ENCODE measurements at places on chromosomes 13 and 19.
A peak's percentile ranks its signal among the peaks of the same experiment; 100 is the strongest.

GRCh38 chr19:43620061-43621001, 902 bp upstream of the ZNF428 start:
- DNase-seq = no peak

DNA sequence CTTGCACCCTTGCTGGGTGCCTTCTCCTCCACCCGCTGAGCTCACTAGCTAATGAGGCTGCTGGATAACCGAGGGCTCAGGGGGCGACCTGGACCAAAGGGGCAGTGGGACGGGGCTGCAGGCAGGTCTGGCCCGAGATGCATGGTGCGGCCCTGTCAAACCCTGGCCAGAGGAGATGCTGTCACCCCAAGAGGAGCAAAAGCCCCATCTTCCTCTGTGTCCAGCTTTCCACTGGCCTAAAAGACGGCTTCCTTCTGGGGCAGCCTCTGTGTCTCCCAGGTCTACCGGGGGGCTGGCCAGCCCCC, 261.8 kb downstream of the TBC1D4 start:
- no peak for DNase-seq

GRCh38 chr19:42313096-42313839, at the start of gene TMEM145:
Gene TMEM145, plus strand, starts transcription at chr19:42313309. Its CDS starts 68 bp downstream, at chr19:42313377.
- peak; percentile 39 for DNase-seq

DNA sequence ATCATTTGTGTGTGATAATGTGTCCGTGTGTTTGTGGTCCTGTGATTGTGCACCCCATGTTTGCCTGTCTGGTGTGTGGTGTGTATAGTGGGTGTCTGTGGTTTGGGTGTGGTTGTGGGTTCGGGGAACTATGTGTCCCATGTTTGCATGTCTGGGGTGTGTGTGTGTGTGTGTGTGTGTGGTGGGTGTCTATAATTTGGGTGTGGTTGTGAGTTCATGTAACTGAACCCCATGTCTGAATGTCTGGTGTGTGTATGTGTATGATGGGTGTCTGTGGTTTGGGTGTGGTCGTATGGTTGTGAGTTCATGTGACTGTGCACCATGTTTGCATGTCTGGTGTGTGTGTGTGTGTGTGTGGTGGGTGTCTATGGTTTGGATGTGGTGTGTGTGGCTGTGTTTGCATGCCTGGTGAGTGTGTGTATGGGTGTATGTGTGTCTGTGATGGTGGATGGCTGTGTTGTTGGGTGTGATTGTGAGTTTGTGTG, 11.1 kb upstream of the NFIX start:
- DNase-seq = no peak

- no peak for DNase-seq
These were observed 13.3 kb upstream of the RASA3 start for GRCh38 chr13:114145722-114146121.

- DNase-seq = no peak
These were observed 407 bp upstream of the ZNF550 start for GRCh38 chr19:57560049-57560491.

DNA sequence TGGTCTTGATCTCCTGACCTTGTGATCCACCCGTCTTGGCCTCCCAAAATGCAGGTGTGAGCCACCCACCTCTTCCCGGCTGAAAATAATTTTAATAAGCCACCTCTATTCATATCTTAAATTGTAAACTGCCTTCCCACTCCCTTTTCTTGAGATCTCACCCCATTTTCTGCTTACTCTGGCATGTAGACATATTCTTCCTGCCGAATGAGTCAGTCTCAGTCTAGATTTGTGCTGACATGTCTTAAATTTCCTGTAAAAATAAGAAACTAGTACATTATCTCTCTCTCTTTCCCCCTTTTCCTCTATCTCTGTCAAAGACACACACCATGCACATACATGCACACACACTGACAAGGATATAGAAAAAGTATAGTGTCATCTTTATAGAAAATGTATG, 60.9 kb downstream of the THSD1 start:
- no peak for DNase-seq

DNA sequence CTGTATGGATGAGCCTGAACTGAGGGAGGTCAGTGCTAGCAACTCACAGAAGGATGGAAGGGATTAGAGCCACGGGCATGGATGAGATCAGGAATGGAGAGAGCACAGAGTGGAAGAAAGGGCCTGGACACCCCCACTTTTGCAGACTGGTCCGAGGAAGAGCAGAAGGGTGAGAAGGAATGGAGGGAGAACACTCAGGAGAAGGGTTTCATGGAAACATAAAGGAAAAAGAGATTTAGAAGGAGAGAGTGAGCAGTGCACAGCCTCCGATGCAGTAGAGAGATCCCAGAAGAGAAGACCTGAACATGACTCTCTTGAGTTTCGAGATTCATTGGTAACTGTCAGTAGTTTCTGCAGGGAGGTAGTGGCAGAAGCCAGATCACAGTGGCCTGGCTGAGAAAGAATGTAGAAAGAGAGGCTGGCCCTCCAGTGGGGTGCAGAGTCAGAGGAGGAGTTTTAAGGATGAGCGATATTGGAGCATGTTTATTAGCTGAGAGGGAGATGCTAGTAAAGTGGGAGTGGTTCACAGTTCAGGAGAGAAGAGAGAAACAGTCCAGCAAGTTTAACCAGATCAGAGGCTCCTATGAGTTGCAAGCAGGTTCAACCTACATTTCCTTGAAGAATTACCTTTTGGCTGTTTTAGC, 108.9 kb downstream of the ZAR1L start:
- DNase-seq = no peak

DNA sequence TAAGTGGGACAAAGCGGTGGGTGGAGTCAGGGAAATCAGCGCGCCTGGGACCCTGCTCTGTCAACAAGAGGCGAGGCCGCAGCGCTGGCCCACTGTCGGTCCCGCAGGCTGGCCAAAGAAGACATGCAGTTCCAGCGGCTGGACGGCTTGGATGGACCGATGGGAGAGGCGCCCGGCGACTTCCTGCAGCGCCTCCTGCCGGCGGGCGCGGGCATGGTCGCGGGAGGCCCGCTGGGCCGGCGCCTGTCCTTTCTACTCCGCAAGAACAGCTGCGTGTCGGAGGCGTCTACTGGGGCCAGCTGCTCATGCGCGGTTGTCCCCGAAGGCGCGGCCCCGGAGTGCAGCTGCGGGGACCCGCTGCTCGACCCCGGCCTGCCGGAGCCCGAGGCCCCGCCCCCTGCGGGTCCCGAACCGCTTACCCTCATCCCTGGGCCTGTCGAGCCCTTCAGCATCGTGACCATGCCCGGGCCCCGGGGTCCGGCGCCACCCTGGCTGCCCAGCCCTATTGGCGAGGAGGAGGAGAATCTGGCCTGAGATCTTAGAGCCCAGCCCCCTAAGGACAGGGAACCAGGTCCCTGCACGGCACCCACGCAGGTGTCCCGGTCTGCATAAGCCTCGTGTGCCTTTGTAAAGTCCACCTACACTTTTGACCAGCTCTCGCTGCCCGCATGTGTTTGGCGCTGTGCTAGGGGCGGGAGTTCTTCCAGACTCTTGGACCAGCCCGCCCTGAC, 6.1 kb downstream of the BEST2 start:
- DNase-seq = no peak

DNA sequence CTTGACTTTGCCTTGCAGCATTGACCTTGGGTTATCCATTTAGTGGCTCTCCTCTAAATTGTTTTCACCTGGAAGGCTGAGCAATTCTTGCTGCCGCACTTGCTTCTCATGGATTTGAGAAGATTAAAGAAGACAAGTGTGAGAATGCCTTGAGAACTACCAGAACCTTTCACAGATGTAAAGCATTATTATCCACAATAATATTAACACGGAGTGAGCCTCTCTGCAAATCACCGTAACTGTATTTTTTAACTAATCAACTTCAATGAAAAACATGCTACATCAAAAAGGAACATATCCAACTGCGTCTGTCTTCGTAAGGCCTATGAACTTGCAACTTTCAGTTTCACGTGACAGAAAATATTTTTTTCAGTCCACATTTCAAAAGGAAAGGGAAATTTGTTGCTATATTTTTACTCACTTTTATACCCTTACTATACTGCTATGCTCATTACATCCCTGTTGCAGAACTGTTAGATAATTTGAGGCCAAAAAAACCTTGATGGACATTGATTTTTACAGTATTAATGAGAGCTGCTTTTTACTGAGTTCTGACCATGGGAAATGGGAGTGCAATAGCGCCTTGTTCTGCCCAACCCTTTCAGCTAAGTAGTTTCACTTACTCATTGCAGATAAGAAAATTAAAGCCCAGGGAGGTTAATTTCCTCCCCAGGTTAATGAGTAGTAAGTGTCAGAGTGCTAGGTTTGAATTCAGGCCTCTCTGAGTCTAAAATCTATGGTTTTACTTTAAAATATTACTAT, 93.8 kb upstream of the RAP2A start:
- DNase-seq = no peak

- no peak for DNase-seq
These were observed 168.9 kb downstream of the FLT1 start for GRCh38 chr13:28326056-28326455.

DNA sequence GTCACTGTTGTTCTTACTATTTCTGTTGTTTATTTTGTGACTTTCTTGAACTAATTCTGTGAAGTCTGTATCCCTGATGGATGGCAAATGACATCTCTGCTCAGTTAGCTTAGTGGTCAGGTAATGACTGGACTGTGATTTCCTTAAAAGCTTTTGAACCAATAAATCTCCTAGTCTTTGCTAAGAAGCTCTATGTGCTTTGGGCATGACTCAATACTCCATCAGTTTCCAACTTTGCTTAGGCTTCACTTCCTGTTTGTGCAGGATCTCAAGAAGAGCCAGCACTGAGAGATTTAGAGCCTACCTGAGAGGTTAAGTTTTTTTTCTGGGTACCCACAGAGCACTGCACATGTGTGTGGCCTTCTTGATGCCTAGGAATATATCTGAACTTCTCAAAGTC, 329.7 kb upstream of the HTR2A start:
- no peak for DNase-seq

GRCh38 chr13:99000137-99000536, 22.3 kb upstream of the DOCK9 start:
- no peak for DNase-seq

DNA sequence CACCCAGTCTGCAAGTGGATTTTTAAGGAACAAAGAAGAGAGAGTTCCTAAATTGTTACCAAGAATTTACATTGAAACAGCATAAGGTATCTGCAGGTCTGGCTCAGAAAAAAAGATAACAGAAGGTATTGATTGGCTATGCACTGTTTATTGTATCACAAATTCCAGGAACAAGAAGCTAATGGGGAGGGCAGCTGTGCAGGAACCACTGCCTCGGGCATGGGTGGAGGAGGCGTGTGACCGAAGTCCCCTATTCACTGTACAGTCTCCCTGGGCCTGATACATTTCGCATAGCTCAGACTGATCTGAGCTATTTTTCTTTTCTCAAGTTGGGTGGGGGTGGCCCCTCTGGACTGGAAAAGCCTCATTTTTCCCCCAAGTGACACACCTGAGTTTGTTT, 11.7 kb downstream of the NECTIN2 start:
- DNase-seq = no peak

DNA sequence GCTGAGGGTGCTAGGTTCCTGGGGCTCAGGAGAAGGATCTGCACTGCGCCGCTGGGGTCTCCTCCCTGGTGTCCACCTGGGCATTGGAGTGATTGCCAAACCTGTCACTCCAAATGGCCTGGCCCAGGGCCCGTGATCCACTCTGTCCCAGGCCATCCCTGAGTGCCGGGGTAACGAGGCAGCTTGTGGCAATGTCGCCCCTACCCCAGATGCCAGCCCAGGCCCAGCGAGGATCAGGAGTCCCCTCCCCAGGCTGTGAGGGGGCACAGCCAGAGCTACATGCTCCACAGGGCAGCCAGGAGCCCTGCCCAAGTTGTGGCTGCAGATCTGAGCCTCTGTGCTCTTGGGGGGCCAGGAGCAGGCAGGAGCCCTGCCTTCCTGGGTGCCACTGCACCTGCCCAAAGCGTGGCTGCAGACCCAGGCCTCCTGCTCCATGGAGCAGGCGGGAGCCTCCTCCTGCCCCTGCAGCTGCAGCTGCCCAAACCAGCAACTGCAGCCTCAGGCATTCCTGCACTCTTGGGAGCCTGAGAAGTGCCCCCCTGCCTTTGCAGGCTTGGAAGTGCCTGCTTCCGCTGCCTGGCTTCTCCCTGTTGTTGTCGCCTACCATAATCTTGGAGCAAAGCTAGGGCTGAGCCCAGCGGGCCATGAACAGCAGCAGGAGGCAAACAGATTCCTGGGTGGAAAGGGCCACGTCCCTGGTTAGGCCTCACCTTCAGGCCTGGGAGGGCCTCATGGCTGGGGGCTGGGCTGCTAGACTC, 4.6 kb downstream of the IGFL4 start:
- no peak for DNase-seq

DNA sequence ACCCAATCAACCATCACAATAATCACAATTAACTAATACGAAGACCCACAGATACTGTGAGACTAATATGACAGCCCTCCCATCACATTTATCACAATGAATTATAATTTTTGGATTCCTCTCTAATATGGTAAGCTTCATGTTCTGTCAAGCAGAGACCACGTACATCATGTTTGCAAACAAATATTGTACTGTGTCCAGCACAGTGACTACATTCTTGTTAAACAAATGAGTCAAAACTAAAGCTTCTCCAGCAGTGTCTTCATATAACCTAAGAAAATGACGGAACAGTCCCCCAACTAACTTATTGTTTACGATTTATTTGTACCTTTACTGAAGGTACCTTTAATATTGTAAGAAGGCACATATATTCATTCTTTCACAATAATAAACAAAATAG, 292.6 kb downstream of the ENOX1 start:
- DNase-seq = no peak

GRCh38 chr19:55451163-55451964, 8.3 kb upstream of the SHISA7 start:
- DNase-seq = no peak

DNA sequence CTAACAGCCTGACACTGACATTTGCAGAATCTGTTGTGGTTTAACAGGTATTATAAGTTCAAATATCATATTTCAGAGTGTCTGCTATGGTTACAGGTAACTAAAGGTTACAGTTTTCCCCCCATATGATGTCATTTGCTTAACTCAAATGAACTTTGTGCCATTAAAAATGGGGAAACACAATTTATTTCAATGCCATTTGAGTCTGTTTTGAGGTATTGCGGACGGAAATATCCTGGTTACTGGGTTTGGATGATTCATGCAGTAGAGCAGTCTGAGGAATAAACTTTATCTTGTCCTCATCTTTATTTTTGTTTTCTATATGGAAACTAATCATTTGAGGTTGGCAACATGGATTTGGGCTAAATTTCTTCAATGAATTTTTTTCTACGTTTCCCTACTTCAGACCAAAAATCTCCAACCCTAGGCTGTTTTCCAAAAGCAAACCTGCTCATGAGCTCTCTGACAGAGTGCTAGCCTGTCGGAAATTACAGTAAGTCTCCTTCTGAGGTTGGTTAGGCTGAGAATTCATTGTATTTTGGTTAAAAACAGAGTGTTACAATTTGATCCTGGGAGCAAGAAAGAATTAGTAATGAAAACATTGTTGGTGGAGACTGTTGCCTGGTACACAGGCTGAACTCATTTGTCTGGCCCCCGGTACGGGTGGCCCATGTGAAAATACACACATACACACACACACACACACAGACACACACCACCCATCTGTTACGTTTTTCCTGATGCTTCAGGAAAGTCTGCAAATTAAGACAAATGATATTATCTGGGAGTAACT, 66.1 kb downstream of the AKAP11 start:
- DNase-seq = no peak

DNA sequence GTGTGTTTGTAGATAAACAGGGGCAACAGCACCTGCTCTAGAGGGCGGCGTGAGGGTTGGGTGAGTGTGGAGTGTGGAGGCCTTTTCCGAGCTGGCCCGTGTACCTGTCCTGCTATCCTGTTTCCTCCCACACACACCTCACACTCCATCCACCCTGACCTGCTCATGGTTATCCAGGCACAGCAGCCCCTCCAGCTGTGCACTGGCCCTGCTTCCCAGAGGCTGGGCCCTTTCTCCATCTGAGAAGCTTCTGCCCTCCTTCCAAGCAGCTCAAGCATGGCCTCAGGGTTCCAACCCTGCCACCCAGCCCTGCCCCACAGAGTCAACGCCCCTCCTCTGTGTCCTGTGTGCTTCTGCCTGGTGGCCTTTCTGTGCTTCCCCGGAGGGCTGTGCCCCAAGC, 86.9 kb downstream of the SOX1 start:
- no peak for DNase-seq

All from nucleus accumbens (tissue), 56 donors.